Thoracic aorta (tissue), 2 donors: ENCODE measurements at places on chromosomes 3 and 15.

DNA sequence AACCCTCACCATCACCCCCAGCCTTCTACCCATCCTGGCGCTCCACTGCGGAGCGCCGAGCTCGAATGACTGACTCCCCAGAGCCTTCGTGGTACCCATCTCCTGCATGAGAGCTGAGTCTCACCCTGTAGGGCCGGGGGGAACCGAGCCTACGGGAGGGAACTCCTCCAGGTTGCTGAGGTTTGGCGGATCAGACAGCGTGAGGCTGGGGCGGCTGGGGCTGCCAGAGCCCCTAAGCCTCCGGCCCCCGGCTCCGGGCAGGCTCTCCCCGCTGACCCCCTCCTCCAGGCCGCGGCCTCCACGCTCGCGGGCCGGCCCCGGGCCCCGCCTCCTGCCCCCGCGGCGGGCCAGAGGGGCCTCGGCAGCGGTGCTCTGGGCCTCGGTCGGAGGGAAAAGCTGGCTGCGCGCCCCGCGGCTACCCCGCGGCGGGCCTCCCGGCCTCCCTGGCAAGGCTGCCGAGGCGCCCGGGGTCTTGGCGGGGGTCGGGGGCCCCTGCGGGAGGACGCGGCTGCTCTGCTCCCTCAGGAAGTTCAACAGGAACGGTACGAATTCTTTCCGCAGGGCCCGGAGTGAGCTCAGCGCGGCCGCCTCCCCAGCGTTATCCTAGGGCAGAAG, 643 bp downstream of the CDAN1 start:
- DNase-seq: no peak

GRCh38 chr3:46484911-46485778, 12.6 kb upstream of the RTP3 start:
- DNase-seq: no peak

DNA sequence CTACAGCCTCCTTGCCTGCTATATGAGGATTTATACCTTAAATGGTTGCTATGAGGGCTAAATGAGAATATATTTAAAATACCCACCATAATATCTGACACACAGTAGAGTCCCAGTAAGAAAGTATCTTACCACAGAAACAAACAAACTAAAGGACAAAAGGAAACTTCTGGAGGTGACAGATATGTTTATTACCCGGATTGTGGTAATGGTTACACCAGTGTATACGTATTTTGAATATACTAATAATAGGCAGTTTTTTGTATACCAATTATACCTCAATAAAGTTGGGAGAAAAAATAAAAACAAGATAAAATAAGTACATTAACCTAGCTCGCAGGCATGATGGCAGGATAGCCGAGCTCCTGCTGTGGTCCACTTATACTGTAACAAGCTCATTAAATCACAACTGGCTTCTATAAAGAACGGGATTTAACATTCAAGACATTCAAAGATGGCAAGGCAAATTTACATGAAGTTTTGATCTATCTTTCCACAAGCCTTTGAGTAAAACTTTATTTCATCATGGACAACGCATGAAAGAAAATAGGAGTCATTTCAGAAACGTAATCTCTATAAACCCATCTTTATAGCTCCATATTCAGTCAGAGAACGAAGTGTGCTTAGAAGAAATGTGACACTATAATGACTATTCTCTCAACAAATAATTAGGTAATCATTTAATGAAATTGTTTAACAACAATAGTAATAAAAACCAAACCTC, 1.5 kb downstream of the RPN1 start:
- DNase-seq: no peak

GRCh38 chr3:60729056-60729455, 522.2 kb downstream of the FHIT start:
- DNase-seq: no peak

GRCh38 chr15:73740152-73741048, 12.8 kb downstream of the INSYN1 start:
- DNase-seq: no peak

DNA sequence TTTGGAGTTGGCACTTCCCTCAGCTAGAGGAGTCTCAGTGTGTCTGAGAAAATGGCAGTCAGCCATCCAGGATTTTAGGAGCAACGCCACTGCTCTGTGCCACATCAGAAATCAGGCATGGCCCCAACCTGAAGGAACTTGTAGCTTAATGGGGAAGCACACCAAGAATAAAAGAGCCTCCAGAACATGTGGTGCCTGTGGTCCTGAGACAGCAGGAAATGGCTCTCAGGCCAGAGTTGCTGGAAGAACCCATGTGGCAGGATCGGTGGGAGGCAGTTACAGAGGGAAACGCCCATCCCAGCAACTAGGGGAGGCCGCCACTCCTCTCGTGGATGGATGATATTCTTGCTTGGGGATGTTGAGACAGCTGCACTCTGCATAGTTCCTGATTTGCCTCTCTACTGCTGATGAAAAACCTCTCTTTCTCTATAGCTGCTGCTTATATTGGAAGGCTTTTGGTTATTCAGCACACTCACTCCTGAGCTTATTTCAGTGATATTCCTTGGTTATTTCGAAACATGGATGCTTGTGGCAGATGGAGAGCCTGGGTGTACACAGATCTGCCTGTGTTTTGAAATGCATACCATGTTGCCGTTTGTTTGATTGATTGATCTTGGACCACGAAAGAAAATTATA, 52.4 kb downstream of the KLHL25 start:
- no peak for DNase-seq
